ENCODE measurements at places on chromosomes 11 and 22.

- DNase-seq, result no peak
Observed at GRCh38 chr11:69171476-69172240, 15.9 kb downstream of the SMIM38 start.

DNA sequence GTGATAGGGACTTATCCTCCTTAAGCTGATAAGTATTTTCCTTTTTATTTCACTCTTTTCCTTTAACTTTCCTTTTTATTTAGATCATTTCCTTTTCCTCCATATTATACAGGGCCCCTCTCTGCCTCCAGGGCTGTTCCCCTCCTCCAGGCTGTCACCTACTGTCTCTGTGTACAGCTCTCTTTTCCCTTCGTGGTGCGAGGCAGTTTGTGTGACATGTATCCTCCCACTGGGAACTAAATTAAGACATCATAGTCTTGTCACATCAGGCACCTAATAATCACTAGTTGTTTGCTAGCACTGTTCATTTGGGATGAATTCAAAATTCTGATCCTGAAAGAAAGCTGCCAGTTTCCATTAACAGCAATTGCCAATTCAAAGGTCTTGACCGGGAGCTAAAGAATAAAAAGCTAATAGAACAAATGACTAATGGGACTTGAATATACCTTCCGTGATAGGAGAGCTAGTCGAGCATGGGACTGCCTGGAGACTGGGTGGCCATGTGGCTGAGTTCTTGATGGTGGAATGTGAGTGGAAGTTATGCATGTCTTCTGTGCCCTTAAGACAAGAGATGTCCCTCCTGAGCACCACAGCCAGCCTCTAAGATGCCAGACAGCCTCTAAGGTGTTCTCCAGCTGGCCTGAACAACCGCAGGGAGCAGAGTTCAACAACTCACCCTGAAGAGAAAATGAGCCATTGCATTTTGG lies 77.7 kb upstream of the LRRC55 start:
- no peak for DNase-seq

DNA sequence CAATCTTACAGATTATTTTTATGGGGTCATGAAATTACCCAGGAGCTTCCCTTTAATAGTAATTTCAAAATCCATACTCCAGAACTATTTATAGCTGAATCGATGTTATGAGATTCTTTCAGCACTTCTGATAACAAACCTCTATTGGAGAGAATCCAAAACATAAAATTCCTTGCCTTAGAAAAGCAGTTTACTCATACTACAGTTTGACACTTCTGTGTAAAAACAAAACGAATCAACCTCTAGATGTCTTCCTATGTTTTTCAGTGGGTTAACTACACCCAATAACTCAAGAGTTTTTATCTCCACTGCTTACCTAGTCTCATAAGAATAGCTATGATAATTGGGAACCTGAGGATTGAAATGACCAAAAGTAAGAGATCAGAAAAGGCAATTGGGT lies 35.6 kb downstream of the KIF18A start:
- no peak for DNase-seq

DNA sequence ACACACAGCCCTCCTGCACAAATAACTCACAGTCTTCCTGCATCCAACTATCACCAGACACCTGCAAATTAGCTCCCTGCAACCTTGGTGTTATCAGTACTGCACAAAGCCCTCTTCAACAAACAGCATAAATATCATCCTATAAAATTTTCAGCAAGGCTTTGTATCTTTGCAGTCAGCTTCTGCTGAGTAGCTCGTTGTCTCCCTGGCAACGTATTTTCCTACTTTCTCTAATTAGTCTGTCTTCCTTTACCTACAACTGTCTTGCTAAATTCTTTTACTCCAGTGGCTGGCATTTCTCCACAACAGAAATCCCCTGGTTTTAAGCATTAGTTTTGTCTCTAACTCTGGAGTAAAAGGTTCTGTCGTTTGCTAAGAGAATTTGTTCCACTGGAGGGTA lies 3.9 kb downstream of the OR8D4 start:
- no peak for DNase-seq

GRCh38 chr11:48093323-48093722 lies 113.0 kb downstream of the PTPRJ start:
- no peak for DNase-seq
